Jurkat, Clone E6-1 (cell line): ENCODE measurements at places on chromosomes 3 and 15.

GRCh38 chr15:66100761-66101160 lies 152.8 kb downstream of the MEGF11 start:
- DNase-seq: no peak

- DNase-seq: no peak
Measured at GRCh38 chr3:134944429-134944828, 149.4 kb downstream of the EPHB1 start.

DNA sequence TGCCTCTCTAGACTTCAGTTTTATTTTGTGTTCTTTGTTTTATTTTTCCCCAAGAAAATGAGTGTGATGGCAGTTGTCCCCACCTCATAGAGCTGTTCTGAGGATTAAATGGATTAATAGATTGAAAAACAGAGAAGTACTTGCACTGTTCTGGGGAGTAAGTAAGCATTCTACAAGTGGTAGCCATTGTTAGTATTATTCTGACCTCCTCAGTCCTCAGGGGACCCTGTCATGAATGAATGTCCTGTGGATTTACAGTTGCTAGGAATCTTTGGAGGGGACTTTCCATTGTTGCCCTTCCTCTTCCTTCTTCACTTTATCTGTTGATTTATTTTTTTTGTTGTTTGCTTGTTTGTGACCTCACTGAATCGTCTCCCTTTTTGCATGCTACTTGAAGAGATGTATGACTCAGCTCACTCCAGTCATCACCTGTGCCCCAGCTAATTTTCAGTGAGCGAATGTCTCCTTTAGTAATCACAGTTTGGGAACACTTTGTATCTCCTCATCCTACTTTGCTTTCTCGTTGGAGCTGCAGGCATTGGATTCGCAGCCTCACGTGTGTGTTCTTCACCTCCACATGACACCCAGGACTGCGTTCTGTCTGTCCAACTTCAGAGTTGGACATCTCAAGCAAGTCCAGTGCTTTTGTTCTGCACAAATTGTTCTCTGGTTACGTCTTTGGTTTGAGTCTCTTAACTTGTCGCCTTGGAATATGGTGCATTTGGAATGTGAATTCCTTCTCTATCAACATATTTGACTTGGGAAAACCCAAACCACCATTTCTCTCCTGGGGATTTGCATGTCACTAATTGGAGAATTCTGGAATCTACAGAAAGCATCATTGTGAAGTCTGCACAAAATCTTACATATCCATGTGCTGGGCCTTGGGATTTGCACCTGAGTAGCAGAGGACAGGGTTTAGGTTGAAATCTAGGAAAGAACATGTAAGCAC lies 54.5 kb downstream of the LRTM1 start:
- no peak for DNase-seq

DNA sequence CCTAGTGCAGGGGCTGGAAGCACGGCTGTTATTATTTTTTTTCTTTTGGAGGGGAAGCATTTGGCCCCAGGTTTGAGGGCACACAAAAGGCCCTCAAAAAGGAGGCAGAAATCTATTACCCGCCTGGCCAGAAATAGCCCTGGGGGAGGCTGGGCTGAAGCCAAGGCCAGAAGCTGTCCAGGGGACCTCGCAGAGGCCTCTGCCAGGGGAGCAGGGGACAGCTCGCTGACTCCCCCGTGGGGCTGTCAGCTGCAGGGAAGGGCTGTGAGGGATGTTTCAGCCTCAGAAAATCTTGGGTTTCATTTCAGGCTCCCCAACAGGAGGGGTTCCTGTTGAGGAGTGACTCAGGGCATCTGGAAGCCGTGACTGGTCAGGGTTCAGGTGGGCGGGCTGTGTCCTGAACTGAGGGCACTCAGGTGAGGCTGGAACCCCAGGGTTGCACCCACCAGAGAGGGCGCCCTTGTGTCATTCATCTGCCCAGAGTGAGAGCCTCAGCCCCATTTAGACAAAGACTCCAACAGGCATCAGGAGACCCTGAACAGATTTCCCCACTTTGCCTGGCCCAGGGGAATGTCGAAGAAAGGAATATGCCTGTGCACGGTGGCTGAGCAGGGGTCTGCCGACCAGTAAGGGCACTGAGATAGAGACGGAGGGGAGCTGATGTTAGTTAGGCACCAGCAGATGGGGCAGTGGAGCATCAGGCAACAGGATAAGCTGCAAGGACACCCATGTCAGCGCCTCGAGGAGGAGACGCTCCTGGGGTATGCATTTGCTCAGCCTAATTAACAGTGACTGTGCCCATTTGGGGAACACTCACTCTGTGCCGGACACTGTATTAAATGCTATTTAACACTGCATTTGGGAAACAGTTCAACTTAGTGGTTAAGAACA lies 43.5 kb upstream of the SLC6A11 start:
- DNase-seq: no peak

- no peak for DNase-seq
Measured at GRCh38 chr15:29473621-29474105, 204.0 kb upstream of the NSMCE3 start.

DNA sequence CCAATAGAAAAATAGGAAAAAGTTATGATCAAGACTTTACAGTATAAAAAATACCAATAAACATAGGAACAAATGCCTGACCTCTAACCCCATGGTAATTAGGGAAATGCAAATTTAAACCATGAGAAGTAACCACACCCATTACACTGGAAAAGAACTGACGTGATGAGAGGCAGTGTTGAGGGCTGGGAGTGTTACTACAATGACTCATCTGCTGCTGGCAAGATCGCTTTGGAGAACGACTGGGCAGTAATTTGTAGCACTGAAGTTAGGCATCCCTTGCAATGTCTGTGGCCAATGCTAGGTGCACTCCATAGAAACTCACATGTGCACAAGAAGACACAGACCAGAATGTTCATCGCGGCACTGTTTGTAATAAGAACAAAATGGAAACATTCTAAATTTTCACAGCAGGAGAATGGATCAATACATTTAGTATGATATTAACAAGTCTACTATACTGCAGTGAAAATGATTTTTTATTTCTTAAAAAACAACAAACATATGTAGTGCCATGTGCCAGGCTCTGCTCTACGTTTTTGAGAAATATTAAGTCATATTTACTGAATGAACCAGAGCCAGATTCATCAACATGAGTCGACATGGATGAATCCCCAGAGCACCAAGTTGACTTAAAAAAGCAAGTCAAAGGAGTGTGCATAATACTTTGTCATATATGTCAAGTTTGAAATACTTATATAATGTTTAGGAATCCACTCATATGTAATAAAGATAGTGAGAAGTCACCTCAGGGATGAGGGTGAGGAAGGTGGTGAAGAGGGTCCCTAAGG lies 37.6 kb upstream of the EPHB3 start:
- DNase-seq: no peak

- peak; percentile 55 for DNase-seq
Measured at GRCh38 chr3:127887321-127887720, 27.7 kb upstream of the KBTBD12 start.

DNA sequence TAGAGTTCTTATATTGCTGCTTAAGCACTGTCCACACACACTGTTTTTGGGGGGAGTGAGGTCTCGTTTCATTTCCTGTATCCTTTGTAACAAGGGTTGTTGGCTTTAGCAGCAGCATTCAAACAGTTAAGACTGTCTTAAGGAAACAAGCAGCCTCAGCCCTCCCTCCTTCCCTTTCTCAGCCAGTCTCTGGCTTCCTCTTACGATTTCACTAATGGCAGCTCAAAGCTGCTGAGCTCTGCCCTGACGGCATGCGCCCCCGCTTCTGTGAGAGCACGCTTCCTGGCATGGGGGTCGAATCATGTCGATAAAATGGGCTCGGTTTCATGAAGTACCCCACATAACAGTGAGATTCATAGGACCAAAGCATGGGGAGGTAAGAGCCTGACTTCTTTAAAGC lies 105.0 kb downstream of the KLHL25 start:
- peak; percentile 94 for DNase-seq

DNA sequence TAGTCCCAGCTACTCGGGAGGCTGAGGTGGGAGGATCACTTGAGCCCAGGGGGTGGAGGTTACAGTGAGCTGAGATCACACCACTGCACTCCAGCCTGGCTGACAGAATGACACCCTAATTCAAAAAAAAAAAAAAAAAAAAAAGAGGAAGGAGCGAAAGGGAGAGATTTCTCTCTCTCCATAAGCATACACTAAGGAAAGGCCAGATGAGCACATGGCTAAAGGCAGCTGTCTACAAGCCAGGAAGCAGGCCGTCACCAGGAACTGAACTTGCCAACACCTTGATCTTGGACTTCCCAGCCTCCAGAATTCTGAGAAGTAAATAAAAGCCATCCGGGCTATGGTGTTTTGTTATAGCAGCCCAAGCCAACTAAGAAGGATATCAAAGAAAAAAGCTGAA lies 7.5 kb downstream of the SRGAP3 start:
- DNase-seq: no peak

DNA sequence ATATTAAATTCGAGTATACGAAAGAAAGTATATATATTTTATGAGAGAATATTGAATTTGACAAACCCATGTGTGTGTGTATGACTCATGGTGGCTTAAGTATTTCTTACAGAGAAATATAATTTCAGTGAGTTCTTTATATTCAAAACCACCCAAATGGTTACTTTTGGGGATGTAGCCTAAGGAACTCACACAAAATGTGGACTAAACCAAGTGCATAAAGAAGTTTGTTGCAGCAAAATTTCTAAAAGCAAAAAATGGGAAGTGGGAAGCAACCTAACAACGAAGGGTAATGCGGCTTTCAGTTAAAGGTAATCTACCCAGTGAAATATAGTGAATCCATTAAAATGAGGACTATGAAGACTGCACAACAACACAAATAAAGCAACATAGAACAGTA lies 277.1 kb downstream of the EDEM1 start:
- no peak for DNase-seq

DNA sequence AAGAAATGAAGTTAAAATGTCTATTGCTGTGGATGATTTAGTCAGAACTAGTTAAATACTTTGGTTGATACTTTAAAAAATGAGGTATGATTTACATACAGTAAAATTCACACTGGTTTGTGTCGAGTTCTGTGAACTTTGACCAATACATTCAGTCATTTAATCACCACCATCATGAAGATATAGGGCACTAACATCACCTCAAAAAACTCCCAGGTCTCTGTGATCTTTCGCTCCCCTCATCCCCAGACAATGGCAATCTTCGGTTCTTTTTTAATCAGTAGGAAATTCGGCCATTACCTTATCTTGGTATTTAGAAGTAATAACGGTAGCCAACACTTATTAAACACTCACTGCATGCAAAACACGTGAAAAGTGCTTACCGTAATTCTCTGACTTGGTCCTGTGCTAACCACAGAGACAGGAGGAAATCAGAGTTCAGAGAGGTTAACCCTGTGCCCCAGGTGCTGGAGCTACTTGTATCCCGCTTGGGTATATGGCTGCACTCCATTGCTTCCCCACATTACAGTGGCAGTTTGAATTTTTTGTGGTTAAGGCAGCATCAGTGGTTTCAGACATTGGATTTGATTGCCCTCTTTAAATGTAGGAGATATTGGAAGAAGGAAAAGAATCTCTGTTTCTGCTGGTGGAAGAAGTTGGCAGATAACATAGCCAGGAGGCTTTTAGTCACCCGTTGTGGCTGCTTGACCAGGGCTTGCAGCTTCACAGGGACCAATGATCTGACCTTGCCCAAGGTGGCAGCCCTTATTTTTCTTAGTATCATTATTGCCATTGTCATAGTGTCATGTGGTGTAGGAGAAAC lies 4.2 kb downstream of the PLCL2 start:
- DNase-seq: peak; percentile 89

- no peak for DNase-seq
Measured at GRCh38 chr3:23303601-23304217, 100.6 kb downstream of the UBE2E2 start.

DNA sequence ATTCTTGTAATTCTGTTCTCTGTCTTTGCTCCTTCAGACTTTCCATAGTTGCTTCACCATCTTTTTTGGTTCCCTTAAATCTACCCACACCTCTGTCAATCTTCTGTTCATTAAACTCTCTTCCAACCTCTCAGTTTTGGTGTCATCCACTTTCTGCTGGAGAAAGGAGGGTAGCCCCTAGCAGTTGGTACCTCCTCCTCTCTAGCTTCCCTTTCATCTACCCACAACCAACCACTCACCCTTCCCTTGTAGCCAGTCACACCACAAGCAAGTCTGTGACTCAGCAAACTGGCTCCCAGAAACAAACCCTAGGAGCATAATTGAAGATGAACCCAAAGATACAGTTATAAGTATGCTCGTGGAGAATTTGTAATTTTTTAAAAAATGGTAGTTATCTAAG lies 318.6 kb downstream of the FHIT start:
- peak; percentile 11 for DNase-seq

- DNase-seq: no peak
Measured at GRCh38 chr3:106263011-106263410, 394.2 kb upstream of the CBLB start.

GRCh38 chr3:175495331-175495730 lies 636.2 kb downstream of the NAALADL2 start:
- peak; percentile 0 for DNase-seq

GRCh38 chr15:36784098-36784670 lies 204.8 kb downstream of the CDIN1 start:
- no peak for DNase-seq

DNA sequence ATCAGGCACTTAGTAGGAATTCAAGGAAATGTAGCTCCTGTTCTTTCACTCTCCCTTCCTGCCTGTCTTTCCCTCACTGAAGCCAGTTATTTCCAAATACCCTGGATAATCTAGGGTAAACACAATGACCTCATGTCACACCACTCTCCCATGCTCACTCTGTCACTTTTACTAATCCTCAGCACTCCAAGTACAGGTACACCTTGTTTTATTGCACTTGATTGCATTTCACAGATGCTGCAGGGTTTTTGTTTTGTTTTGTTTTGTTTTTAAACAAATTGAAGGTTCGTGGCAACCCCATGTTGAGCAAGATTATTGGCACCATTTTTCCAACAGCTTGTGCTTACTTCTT lies 40.8 kb downstream of the PPM1L start:
- DNase-seq: no peak

GRCh38 chr15:66798426-66799061 lies 96.5 kb downstream of the SMAD6 start:
- no peak for DNase-seq

GRCh38 chr3:12890610-12891390 lies 49.4 kb upstream of the RPL32 start:
- no peak for DNase-seq

- DNase-seq: no peak
Measured at GRCh38 chr15:101264011-101264410, 12.2 kb upstream of the CHSY1 start.

GRCh38 chr3:18354701-18355100 lies 70.4 kb downstream of the SATB1 start:
- no peak for DNase-seq

GRCh38 chr15:90059208-90059985 lies 42.9 kb downstream of the IDH2 start:
- DNase-seq: peak; percentile 84

- DNase-seq: no peak
Measured at GRCh38 chr3:54507876-54508460, 385.6 kb downstream of the CACNA2D3 start.

DNA sequence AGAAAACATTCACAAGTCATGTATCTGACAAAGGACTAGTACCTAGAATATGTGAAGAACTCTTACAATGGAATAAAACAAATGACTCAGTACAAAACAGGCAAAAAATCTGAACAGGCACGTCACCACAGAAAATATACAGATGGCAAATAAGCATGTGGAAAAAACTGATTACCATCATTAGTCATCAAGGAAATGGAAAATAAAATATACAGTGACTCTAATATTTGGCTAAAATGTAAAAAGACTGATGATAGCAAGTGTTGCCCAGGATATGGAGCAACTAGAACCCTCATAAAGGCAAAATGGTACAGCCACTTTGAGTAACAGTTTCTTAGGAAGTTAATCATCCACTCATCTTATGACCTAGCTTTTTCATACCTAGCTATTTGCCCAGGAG lies 95.8 kb upstream of the ABHD17C start:
- no peak for DNase-seq
